ENCODE measurements at places on chromosomes 11 and 22. TPM values are rescaled to one million over a fixed set of nuclear protein-coding genes. Genes with fewer than 3 reads are reported as not detected.

GRCh38 chr11:86717817-86718501 lies 45.5 kb upstream of the ME3 start:
- DNase-seq, result no peak

DNA sequence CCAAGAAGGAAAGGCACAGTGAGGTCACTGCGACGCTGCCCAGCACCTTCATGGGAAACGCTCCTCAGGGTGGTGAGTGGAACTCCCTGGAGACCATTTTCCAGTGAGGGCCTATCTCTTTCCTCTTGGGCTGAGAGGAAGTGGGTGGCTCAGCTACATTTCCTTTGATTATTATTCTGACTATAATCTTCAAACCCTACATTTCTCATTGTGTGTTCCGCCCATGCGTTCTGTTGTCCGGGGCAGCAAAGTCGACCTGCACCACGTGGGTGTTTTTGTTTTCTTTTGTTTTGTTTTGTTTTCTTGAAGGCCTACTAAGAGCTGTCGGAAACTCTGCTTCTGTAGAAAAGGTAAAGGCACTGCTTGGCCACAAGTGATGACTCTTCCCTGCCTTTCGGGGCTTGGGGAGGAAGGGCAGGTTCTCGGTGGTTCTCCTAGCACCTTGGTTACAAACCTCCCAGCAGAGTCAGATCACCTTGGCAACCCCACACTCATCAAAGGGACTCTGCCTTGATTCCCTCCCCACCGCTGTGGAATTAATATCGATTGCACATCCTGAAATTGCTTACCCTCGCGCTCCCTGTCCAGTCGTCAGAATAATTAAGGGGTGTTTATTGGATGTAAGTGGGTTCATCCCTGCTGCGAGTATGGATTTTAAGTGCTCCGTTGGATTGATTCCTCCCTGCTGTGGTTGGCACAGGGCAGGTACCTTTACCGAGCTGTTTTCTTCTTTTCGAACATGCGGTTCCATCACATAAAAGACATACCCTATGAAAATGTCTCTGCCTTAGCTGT lies 7.3 kb downstream of the PARVB start:
- DNase-seq, result no peak

DNA sequence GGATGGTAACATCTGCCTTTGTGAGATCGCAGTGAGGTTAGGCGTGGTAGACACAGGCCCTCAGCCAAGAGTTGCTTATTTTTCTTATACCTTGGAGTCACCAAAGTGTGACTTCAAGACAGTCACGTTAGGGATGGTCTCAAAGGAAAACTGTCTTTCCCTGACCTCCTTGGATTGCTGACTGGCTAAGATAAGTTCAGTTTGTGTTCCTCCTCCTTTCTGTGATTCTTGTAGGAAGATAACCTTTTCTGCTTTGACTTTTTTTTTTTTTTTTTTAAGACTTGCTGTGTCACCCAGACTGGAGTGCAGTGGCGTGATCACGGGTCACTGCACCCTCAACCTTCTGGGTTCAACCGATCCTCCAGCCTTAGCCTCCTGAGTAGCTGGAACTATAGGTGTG lies 23.1 kb downstream of the TAB1 start:
- no peak for DNase-seq

- no peak for DNase-seq
Observed at GRCh38 chr22:17471886-17472535, 91.3 kb upstream of the SLC25A18 start.

GRCh38 chr11:70495351-70496310 lies 97.3 kb downstream of the CTTN start:
- no peak for DNase-seq

GRCh38 chr11:128653801-128654231 lies 40.1 kb upstream of the FLI1 start:
- no peak for DNase-seq

DNA sequence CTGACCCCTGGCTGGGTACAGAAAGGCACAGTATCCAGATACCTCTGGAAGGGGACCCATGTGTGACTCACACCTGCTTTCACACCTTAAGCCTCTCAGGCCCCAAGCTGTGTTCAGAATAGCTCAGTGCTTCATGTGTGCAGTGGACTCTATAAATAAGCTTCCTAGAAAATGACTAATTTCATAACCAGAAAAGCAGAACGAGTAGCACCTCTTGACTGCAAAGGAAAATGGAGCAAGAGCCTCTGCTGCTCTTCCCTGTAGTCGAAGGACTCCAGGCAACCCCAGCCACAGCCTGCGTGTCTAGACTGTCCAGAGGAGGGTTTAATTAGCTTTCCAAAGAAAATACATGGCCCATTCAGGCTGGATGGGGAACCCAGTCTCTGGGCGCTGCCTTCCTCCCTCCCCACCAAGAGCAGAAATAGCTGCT lies 23.1 kb downstream of the PTPN5 start:
- no peak for DNase-seq

Gene KCNK4
- polyA plus RNA-seq, result not detected

DNA sequence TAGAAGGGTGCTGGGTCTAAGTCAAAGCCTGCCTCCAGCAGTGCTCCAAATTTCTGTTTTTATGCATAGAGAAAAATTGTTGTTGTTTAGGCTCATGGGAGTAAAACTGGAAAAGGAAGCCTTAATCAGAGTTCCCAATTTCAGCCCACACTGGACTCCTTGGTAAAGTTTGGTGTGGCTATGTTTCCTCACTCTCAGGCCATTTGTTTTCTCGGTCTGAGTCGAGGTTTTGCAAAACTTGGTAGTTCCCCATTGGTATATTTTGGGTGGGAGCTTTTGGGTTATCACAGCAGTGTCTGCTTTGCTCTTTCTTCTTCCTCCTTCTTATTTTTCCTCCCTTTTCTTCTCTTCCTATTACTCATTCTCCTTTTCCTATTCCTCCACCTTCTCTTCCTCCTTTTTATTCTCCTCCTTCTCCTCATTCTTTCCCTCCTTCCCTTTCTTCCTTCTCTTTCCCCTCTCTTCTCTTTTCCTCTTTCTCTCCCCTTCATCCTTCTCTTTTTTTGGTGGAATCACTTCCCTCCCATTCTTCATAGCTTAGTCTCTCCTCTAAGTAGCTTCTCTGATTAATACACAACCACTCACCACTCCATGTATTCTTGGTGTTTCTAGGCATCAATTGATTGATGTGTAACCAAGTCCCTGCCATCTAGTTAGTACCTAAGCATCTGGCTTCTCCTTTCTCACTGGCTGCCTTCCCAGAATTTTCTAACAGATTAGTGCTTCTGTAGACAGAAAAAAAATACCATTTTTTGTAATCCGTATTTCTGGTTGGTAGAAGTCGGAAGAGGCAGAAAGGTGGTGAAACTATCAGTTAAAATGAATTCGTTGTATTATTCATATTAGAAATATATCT lies 10.1 kb downstream of the SLC5A1 start:
- no peak for DNase-seq

- no peak for DNase-seq
Observed at GRCh38 chr11:75894036-75894585, 79.1 kb downstream of the UVRAG start.

DNA sequence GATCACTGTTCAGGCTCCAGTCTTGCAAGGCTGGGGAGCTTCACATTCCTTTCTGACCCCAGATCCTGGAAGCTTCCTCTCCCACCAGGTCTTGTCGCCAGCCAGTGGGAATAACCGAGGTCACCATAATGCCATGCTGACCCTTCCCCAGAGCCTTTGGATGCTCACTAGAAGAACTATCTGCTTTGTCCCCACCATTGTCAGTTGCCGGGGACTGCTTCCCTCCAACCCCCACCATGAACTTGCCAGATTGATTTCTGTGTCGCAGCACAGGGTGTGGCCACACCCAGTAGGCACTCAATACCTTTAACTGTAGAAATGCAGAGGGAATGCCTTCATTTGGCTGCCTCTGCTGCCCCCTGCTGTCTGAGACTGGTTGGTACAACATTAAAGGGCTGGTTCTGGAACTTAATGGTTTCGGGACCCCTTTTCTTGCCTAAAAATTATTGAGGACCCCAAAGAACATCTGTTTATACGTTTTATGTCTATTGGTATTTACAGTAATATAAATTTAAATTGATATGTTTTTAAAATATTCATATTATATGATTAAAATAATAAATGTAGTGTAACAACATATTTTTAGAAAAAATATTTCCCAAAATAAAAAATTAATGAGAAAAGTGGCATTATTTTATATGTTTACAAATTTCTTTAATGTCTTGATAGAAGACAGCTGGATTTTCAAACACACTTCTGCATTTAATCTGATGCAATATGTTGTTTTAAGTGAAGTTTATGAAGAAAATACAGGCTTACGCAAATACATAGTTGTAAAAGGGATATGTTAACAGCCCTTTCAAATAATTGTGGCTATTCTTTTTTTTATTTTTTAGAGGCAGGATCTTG lies 6.7 kb upstream of the GDPD5 start:
- DNase-seq, result peak; percentile 70

All from naive B cell (primary cell).